Prostate gland (tissue), 2 donors: ENCODE measurements at places on chromosomes 3 and 15. TPM values are rescaled to one million over a fixed set of nuclear protein-coding genes. Genes with fewer than 3 reads are reported as not detected.
A peak's percentile ranks its signal among the peaks of the same experiment; 100 is the strongest.

The ZNF80 gene
- 0.62 TPM for total RNA-seq

DNA sequence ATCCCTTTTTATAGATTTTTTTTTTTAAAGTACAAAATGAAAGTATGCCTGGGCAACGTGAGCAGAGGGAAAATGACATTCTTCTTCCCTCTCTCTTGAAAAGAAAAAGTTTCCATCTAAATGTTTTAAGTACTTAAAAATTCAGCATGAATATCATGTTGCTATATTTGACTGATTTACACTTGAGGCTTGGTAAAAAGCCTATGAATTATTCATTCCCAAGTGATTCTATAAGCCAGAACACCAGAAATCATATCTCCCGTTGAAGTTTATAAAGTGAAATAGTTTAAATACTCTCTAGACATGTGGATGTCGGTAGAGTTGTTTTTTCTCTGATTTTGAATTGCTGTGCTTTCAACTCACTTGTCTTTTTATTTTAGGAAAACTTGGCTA is 276.2 kb upstream of the RARB start:
- DNase-seq: no peak

- DNase-seq: peak; percentile 54
Observed at GRCh38 chr3:150410311-150411105, 2.4 kb downstream of the TSC22D2 start.

GRCh38 chr15:66429117-66429516 is 42.4 kb downstream of the MAP2K1 start:
- DNase-seq: no peak

The EFCAB12 gene
- 6.2 TPM for total RNA-seq

DNA sequence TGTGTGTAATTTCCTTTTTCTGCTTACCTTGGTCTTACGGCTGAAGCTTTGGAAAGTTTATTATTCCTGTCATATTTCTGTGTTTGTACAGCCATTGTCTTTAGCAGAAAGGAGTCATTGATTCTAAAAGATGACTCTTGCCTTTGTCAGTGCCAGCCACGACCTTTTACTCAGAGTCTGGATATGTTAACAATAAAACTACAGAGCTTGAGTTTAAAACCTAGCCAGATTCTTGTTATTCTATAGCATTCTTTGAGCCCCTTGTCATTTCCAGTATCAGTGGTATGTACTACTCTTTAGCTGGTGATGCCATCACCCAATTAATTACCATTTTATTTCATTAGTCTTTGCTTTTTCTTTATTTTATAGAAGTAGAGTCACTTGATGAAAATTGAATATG is 142.4 kb downstream of the TCF12 start:
- no peak for DNase-seq

DNA sequence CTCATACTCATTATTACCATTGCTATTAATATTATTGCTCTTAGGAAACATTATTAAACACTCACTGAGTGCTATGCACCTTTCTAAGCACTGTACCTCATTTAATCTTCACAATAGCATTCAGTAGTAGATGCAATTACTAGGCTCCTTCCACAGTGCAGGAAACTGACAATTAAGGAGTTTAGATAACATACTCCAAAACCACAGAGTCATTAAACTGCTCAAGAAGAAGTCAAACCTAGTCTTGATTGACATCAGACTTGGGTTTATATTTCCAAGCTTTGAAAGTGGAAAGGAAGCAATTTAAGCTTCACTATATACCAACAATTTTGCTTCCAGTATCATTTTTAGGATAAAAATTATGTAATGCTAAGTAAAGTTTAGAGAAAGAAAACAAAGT is 490.1 kb upstream of the ARRDC4 start:
- no peak for DNase-seq

The NRG4 gene
- 3.5 TPM for total RNA-seq

DNA sequence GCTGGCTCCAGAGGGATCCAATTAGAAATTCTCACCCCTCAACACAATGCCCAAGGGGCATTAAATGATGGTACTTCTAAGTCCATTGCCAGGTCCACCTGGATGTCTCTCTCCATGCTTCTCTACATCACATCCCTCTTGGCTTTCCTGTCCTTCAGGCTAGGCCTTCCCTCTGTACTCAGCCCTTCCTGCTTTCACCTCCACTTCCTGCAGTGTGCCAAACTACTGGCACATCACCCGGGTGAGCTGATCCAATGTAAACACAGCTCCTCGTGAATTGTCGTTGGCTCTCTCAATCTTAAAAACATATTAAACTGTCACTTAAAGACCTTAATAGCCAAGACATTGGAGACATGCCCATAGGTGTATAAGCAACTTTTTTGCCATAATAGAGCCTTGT is 4.0 kb downstream of the LMCD1 start:
- DNase-seq: peak; percentile 90

DNA sequence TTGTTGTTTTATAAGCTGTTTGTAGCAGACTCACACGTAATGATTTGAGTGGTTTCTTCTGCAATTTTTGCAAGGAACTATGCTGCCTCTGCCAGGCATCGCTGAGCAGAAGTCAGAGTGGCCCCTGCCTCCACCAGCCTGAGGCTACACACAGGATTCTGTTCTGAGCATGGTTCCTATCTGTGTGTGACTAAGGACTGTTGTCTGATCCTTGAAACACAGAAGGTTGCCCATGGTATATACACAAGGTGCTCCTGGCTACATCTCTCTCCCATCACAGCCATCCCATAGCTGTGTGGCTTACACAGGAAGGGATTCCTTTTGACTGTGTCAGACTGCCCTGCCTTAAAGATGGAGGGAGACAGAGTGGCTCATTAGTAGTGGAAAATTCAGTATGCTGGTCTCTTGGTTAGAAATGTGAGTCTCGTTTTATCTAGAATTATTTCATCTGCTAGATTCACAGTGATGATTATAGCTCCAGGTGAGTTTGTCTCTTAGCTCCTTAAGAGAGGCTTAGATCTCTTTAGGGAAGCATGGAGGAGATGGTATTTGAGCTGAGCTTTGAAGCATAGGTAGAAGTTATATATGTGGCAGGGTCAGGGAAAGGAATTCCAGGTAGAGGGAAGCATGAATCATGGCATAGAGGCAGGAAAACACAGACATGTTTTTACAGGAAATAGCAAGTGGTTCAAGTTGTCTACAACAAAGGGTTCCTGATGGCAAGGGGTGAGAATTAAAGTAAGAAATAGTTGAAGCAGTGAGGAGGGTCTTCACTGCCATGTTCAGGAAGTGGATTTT is 37.5 kb downstream of the SNAPC5 start:
- DNase-seq: no peak

- no peak for DNase-seq
Observed at GRCh38 chr15:59334076-59334415, 38.6 kb downstream of the MYO1E start.

The DZIP1L gene
- total RNA-seq: 10.2 TPM

- no peak for DNase-seq
Observed at GRCh38 chr3:159301961-159302360, 500.1 kb downstream of the MFSD1 start.
